ENCODE measurements at places on chromosomes 12 and 14.

GRCh38 chr12:109160433-109160832 is 44.0 kb downstream of the ACACB start:
- DNase-seq, result no peak

DNA sequence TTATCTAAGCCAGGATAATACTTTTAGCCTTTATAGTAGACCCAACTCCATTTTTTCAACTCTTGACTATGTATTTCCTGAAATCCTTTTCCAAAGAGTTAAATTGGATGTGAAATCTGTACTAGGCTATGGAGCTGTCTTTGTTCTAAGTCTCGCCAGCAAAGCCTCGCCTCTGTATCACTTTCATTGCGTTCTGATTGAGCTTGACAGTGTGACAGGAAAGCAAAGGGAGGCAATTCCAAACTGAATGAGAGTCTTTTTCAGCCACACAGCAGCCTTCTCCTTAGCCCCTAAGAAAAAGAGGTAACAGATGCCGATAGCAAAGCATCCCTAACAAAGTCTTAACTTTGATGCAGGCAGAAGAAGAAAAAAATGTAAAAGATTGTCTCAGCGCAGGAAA is 154.6 kb upstream of the OTX2 start:
- DNase-seq, result no peak

DNA sequence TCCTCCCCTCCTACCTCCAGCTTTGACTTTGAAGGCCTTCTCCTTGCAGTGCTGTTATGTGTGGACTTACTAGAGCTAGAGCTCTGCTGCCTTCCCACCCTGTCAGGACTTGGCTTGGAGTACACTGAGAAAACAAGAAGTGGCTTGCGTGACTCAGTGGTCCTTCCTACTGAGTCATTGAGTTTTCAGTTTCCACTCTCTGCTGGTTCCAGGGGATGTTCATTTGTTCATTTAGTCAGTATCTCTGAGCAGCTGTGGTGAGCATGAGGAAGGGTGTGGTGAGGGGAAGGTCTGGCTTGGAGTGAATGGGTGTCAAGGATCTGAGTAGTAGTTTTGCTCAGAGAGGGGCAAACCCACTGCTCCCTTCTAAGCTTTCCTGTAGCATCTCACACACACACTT is 17.2 kb upstream of the ELK3 start:
- DNase-seq, result peak; percentile 68

DNA sequence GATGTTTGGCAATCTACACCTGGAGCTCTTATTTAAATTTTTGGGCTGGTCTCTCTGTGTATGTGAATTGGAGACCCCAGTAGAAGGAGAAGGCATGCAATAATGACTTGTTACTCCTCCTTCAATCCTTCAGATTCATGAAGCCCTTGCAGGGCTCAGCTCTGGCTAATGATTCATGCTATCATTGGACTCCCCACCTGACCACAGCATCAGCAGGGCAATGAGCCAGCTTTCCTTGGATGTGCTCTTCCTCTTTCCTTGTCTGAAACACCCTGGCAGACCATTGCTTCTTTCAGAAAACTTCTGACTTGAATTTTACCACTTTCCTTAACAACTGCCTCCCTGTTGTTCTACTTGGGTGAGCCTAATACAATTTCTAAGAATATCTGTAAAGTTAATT is 1019.2 kb downstream of the AACS start:
- no peak for DNase-seq

GRCh38 chr12:48940181-48940580 is 14.9 kb upstream of the FKBP11 start:
- DNase-seq, result no peak
